AG04450 (cell line): ENCODE measurements at places on chromosomes 2 and 18.

DNA sequence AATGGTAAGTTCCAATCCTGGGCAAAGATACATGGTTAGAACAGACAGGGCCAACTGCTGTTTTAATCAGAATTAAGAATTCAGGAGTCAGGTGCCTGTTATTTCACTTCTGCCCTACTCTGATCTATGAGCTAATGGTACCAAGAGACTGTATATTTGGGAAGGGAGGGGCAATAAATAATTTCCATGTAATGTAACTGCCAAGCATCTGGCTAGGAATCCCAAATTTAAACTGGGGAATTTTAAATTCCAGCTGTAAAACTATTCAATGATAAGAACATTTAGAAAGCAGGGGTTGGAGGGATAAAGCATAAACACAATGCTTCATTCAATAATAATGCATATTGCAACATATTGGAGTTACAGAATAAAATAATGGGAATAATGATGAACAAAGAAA lies 49.7 kb downstream of the SCN7A start:
- no peak for DNase-seq

GRCh38 chr2:229206548-229206947 lies 64.5 kb downstream of the PID1 start:
- DNase-seq = no peak

GRCh38 chr2:124162256-124162655 lies 137.2 kb downstream of the CNTNAP5 start:
- DNase-seq = no peak

- no peak for DNase-seq
Measured at GRCh38 chr18:70368903-70369302, 80.1 kb downstream of the SOCS6 start.

DNA sequence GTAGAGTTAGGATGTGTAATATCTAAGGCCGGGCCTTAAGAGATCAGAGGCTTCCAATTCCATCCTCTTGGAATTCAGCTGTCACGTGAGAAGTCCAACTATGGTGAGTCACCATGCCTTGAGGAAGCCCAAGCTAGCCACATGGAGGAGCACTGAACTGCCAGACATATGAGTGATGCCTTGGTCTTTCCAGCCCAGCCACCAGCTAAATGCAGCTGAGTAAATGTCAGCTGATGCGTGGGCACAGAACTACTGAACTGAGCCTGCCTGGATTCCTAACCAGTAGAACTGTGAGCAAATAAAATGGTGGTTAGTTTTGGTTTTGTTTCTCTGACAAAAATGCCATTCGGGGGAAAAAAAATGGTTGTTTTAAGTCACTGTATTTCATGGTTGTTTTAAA lies 153.7 kb upstream of the SERTAD2 start:
- peak; percentile 99 for DNase-seq

DNA sequence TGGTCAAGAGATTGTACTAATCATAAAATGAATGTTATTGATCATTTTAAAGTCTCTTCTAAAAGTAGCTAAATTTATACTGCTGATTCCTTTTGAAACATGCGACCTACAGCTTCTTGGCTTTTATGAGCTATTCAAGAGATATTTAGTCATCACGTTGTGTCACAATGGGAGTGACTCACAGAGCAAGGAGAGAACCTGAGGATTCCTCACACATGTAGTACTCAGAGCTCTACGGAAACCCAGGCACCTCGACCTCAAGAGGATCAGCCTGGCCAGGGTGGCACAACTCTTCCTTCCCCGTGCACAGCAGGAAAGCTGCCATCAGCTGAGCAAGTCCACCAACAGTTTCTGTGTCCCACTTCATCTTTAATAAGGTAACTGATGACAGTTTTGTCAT lies at the start of gene DHRS9:
Gene DHRS9, plus strand, starts transcription at position 223 of the 400 bp plus-strand sequence. CDS start 12,019 bp downstream, outside the sequence.
- DNase-seq = no peak

DNA sequence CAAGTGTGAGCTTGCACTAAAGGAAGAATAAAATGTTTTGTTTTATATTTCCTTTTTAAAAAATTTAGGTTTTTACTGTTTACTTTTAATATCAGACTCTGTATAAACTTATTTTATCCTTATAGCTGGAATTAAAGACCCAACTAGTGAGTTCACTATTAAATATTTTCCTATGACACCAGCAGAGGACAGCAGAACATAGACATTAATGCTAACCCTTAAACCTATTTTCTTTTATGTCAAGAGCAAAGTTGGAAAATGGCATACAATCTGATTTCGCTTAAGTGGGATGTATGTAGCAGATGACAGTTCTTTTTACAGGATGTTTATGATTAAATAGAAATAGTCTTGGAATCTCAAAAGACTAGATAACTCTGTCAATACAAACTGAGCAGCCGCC lies 188.2 kb upstream of the XIRP2 start:
- no peak for DNase-seq

DNA sequence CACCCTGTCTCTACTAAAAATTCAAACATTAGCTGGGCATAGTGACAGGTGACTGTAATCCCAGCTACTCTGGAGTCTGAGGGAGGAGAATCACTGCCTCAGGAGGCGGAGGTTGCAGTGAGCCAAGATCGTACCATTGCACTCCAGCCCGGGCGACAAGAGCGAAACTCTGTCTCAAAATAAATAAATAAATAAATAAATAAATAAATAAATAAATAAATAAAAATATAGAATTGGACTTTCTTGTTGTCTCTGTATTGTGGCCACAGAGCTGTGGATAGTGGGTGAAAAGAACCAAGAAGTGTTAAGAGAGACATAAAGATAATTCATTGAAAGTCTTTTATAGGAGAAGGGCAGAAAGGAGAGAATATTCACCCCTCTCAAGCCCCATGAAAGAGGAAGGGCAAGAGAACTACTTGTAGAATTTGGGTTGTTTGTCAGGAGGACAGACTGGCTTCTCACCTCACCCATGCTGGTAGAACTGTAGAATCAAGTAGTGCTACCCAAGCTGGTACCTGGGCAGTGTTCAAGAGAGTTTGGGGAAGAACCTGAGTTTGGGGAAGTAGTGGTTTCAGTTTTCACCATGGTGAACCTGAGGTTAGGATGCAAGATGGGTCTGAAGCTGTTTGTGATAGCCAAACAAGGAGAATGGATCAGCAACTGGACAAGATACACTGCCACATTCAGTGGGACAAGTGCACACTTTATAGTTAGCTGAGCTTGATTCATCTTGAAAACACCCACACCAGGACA lies 256.5 kb downstream of the CD226 start:
- no peak for DNase-seq

GRCh38 chr2:72886505-72887031 lies 640 bp upstream of the SPR start:
- DNase-seq = no peak

DNA sequence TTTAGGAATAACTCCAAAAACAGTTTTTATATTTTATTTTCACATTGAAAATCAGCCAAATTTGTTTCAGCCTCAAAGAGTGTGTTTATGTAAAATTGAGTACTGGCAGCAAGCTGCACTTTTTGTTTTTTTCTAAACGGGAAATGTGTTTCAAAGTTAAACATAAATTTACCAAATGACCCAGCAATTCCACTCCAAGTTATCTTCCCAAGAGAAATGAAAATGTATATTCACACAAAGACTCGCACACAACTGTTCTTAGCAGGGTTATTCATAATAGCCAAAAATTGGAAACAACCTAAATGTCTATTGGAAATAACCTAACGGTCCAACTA lies 9.3 kb downstream of the ALPK2 start:
- DNase-seq = no peak

- DNase-seq = no peak
Measured at GRCh38 chr2:201180010-201180409, 2.9 kb upstream of the CASP10 start.

DNA sequence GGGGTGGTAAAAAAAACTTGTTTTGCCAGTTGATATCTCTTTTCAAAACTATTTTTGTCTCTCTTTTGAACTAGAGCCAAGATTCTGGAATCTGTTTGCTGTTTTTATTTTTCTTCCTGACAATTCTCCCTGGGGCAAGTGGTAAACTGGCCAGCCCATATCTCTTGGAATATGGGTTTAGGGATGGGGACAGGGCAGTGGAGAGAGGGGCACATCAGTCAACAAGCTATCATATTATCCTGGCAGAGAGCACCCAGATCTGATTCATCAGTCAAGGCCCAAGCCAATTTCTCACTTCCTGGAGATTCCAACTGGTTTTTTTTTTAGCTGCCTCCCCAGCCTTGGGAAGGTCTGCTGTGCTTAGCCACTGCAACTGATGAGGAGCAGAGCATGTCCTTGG lies 52.3 kb downstream of the ARHGAP28 start:
- no peak for DNase-seq

- no peak for DNase-seq
Measured at GRCh38 chr2:222404151-222404905, 20.0 kb upstream of the SGPP2 start.

DNA sequence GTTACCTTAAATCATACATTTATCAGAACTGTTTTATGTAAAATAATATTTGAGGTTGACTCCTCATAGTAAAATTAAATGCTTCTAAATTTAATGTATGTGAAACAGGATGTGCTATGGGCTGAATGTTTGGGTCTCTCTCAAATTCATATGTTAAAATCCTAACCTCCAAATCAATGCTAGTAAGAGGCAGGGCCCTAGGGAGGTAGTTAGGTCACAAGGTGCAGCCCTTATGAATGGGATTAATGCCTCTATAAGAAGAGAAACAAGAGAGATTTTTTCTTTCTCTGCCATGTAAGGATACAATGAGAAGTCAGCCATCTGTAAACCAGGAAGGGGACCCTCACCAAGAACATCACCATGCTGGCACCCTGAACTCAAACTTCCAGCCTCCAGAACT lies 67.2 kb upstream of the ETAA1 start:
- no peak for DNase-seq

DNA sequence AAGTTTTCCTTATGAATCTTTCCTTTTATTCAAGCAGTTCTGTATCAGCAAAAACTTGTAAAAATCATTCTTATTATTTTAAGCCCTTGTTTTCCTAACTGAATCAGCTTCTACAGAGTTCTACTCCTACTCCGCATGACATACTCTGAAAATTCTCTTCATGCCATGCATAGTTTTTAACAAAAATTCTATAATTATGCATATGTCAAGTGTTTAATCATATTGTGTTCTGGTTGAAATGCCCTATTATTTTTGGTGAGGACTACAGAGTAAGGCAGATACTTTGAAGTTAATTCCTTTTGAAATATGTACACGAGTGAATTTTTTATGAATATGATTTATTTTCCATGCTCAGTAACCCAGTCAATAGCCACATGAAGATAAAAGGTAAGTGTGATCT lies 28.8 kb downstream of the ANKRD30B start:
- DNase-seq = no peak

DNA sequence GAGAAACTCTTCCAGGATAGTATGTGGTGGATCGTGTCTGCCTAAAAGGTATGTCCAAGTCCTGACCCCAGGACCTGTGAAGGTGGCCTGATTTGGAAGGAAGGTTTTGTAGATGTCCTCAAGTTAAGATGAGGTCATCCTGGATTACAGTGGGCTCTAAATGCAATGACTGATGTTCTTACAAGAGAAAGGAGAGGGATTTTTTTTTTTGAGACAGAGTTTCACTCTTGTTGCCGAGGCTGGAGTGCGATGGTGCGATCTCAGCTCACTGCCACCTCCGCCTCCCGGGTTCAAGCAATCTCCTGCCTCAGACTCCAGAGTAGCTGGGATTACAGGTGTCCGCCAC lies 19.9 kb downstream of the MBP start:
- no peak for DNase-seq

DNA sequence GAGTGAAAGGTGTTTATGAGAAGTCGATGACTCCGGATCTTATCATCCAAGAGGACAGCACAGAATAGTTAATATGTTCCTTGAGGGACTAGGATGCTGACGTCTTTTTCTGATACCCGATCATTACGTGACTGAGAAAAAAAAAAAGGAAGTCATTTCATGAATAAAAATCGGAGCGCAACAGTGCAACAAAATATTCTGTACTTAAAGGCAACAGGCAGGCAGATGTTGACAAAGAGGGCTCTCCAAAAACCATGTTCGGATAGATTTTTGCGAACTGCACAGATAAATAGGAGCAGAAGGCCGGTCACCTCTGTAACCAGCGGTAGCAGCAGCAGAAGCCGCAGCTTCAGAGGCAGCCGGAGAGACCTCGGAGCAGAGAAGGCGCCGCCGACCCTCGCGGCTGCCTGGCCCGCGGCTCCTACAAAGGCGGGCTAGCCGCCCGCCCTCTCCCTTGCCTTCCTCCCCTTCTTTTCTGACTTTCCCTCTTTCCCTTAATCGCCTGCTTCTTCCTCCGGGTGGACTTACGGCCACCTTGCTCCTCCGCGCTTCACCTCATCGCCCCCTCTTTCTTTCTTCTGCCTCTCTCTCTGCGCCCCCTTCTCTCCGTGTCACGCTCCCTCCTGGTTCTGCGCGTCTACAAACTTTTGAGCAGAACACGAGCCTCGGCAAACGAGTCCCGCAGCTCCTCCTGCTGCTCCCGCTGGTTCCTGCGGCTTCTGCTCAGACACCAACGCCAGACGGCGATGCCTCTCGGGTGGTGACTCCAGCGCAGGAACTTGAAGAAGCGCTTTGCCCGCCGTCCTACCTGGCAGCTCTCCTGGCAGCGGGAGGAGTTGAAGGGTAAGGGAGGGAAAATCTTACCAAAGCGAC lies at the start of gene ADCYAP1:
Gene ADCYAP1, plus strand, starts transcription at position 654 of the 873 bp plus-strand sequence. CDS start 516 bp downstream, outside the sequence.
- DNase-seq = no peak

- no peak for DNase-seq
Measured at GRCh38 chr2:33500177-33500576, 23.7 kb downstream of the RASGRP3 start.

GRCh38 chr2:221262651-221263050 lies 309.5 kb downstream of the EPHA4 start:
- DNase-seq = no peak

DNA sequence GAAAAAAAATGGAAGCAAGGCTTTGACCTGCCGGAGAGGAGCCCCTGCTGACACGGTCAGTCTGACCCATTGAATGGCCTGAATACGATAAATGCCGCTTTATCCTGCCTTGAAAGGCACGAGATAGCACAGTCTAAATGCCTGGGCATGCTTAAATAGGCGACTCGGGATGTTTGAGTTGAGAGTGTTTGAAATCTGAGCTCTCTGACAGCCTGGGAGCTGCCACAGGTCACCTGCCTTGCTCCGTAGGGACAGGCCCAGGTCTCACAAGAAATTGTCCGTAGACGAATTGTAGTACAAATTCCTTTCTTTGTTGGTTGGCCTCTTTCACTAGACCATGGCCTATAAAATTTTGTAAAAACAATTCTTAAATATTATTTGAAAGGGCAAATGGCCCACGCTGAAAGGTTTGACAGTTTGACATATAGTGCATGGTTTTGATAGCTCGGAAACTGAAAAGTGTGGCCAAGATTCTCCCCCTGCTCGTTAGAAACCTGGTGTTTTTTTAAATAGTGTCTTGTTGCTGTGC lies 72.8 kb downstream of the MEIS1 start:
- no peak for DNase-seq
